ENCODE measurements at places on chromosomes 5 and 9. TPM values are rescaled to one million over a fixed set of nuclear protein-coding genes. Genes with fewer than 3 reads are reported as not detected.

Gene TRMO
- total RNA-seq = 6.0 TPM

Gene LHX6
- 8.0 TPM for total RNA-seq

Gene TUT7
- 15.9 TPM for total RNA-seq

Gene LYSMD3
- 19.8 TPM for total RNA-seq

Gene CBY3
- not detected for total RNA-seq
